Kasumi-1 (cell line): ENCODE measurements at places on chromosomes 4 and X.

DNA sequence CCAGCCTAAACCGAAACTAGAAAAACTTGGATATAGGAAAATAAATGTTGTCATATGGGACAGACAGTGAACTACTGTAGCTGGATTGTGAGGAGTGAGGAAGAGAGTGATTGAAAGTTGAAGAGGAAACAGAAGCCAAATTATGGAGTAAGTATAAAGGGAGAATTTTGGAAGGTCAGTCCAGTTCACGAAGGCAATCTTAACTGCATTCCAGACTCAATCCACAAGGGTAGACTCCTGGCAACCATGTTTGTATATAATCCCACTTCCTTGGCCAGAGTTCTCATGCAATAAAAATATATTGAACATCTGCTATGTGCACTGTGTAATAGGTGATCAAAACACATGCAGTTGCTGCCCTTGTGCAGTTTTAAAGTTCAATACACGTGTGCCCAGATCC lies 58.6 kb upstream of the CAMK2D start:
- DNase-seq, result no peak

DNA sequence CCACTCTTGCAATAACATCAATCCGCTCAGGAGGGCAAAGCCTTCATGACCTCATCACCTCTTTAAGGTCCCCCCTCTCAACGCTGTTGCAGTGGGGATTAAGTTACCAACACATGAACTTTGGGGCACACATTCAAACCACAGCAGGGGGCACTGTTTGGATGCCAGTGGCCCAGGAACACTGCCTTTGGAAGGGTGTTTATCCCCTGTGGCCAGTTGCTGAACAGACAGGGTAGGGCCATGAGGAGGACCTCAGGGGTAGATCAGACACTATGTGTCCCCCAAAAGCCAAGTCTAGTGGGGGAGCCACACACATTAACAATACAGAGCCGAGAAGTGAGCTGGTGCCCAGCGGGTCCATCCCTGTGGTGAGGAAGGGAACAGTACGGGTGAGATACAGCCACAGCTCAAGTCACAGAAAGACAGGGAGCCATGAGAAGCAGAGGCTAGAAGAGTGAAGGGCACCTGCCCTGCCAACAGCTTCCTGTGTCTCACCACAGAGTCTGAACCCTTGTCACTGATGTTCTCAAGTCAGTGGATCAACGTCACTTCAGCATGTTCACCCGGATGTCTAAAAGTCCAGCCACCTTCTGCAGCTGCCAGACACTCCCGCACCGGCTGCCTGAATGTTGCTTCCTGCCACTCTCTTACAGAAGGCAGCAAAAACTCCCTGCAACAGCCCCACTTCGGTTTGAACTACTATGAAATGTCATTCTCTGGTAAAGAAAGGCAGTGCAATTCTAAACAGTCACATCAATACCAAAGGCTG lies 19.9 kb upstream of the MXD4 start:
- peak; percentile 77 for DNase-seq

GRCh38 chr4:25884031-25884782 lies 21.4 kb upstream of the SEL1L3 start:
- DNase-seq, result no peak

DNA sequence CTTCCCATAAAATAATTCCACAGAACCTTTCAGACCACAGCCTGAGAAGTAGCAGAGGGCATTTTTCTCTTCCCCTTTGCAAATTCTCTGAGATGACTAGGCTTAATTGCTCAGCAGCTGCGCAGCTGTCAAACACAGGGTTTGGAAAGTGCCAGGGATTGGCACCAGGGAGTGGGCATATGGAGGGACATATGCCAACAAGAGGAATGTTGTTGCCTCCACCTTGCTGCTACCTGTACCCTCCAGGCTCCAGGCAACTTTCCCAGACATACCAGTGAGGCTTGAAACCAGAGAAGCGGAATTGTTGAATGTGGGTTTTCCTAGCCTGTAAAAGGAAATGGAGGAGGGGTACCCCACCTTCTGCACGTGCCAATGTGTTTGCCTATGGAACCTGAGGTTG lies 256.2 kb upstream of the GPR101 start:
- no peak for DNase-seq

DNA sequence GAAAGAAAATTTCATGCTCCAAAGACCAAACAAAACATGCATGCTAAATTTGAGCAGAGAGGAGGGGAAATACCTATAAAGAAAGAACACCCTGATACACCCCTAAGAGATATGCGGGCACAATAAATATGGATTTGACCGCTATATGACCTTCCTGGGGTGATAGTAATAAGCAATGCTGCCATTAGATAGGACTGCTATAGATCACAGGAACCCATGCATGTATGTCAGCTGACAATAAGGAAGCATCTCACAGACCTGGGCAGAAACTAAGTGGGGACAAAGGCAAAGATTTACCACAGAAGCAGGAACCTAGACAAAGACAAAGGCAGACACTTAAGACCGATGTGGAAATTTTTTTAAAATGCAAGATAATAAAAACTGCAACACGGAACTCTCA lies 21.3 kb downstream of the ZNF721 start:
- DNase-seq, result no peak

DNA sequence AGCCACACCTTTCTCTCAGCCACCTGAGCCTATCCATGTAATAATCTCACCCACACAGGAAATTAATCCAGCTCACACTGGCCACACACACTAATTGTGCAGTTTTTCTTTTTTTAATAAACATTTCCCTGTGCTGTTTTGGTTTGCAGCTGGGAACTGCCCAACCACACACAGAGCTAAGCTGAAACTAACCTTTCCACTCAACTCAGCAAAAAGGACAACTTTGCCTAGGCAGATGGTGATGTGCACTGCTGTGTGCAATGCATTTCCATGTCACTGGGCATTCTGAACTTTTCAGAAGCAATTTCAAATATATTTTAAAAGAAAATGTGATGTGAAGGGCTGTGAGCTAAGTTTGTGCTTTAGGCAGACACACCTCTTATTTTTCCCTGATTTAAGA lies 70.0 kb upstream of the TLL1 start:
- no peak for DNase-seq

- DNase-seq, result no peak
These were observed 598.1 kb downstream of the MID1IP1 start for GRCh38 chrX:39399387-39399786.

DNA sequence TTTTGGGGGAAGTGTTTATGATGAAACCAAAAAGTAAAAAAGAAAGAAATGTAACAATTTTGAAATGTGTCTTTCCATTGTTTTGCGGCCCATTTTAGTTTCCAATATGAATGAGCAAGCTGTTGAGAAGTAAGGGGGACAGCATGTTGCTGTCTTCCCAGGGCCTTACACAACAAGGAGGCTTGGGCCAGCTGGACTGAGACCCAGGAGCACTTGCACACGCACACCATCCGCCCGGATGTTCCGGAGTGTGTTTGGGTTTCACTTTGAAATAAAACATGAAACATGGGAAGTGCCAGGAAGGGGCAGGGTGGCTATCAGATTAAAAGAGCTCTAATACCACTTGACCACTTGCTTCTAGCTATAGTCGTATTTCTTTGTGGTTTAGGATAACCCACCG lies 144.4 kb downstream of the NHS start:
- DNase-seq, result no peak

- DNase-seq, result no peak
These were observed 343.1 kb upstream of the NOCT start for GRCh38 chr4:138672393-138672976.
